ENCODE measurements at places on chromosomes 13 and 19.
A peak's percentile ranks its signal among the peaks of the same experiment; 100 is the strongest.

DNA sequence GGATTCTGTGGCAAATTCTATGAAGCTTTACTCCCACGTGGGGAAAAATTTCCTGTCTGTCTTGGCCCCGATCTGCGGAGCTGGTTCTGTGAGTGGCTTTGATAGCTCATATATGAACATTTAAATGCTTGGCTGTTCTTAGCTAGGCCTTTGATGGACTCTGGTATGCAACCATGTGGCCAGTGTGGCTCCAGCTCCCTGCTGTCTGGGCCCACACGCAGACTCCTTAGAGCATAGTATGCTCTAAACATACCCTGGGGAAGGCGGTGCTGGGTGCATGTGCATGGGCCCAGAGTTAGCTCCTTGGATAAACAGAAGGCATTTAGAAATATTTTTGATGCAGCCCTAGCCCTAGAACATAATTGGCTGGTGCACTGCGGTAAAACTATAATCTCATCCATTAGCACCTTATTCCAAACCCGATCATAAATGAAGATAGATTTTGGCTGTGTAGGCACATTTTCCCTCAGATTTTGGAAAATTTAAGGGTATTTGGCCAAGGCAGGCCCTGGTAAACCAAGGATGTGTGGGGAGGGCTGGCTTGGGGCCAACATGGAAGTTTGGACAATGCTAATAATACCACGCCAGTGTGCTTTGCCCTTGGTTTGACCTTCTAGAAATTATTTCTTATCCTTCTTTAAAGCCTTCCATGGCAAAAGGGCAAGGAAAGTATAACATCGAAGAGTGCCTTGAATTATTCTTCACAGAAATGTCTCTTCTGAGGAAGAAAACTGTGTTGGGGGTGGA is 153.5 kb downstream of the LMO7 start:
- no peak for DNase-seq

DNA sequence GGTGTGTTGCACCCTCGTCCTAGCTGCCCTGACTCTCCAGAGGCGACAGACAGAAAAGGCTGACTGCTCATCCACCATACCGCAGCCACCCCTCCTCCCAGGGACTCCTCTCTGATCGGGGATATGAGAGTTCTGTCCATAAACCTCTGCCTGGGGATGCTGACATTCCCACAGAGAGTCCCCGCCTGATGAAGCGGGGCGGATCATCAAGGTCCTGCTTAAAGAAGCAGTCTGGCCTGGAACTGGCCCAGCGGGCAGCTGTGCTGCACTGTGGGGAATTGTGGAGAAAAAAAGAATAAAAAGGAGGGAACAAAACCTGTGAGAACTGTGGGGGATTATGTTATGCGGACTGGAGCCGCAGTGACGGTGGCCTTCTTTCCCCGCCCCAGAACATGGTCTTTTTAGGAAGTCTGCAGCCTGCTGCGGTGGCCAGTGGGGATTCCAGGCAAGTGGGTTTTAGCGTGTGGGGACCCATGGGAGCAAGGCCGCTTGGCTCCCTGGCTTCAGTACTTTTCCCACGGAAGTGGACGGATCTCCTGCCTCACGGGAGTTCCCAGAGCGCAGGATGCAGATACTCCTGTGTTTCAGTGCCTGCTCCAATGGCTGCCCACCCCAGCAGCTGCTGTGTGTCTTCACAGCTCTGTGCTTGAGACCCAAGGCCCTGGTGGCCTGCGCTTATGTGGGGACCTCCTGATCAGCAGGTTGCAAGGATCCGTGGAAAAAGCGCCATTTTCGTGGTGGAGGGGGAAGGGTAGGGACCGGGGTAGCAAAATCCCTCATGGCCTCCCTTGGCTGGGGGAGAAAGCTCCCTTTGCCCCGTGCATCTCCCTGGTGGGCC is 1456.2 kb upstream of the SLC10A2 start:
- no peak for DNase-seq

GRCh38 chr13:113297370-113298042 is 467 bp downstream of the LAMP1 start:
- DNase-seq: no peak

DNA sequence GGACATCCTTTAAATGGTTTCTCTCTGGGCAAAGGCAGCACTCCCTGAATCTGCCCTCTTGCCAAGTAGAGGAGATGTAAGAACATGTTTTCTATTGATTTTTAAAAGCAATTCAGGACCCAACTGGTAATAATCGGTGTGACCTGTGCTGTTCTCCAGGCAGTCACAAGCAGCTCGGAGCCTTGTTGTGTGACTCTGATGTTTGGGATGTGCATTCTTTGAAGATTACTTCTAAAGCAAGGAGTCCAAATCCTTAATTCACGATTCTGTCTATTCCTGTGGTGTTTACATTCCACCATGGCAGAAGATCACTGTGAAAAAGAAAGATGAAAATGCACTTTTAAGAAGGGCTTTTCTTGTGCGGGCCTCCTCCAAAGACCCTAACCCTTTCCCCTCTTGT is 122.3 kb upstream of the ZNF536 start:
- DNase-seq: no peak

- peak; percentile 60 for DNase-seq
These were observed 816 bp downstream of the USF2 start for GRCh38 chr19:35269438-35270117.

DNA sequence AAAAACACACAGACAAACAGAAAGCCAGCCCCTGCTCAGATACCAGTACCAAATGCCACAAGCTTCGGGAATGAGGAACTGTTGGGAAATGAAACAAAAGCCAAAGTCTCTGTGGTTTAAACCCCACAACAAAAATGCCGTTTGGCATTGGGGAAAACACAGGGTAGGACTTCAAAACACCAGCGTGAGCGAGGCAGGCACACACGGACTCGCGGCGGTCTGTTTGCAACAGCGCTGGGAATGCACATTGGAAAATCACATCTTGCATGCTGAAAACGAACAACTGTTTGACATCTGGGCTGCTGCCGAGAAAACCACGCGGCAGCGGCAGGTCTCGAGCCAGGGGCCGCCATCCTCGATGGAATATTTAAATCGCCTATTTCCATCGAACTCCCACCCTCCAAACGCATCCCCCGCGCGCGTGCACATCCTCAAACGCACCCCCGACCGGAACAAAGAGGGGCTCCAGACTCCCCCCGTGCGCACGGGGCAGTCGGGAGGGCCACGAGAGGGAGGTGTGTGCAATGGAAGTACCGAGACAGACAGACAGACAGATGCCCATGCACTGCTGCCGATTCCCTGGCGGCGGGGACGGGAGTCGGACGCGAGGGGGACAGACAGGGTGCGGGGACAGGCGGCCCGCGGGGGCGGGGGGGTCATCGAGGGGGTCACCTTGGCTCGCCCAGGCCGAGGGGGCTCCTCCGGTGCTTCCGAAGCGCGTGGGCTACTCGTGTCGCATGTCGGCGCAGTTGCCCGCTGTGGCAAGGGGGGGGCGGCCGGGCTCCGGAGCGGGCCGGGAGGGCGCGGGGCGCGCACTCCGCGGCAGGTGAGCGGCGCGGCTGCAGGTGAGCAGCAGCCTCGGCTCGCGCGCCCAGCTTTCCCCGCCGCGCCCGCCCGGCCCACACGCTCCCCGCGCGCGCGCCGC is at the start of gene GPR12:
TSS of gene GPR12 (minus strand) at position 880 of the 925 bp plus-strand sequence. CDS start 959 bp downstream, outside the sequence.
- DNase-seq: no peak

Measured in spinal cord (tissue), 10 donors.